ENCODE measurements at places on chromosomes 5 and 9.

- peak; percentile 82 for DNase-seq
Observed at GRCh38 chr9:120916588-120916987, 10.0 kb downstream of the TRAF1 start.

DNA sequence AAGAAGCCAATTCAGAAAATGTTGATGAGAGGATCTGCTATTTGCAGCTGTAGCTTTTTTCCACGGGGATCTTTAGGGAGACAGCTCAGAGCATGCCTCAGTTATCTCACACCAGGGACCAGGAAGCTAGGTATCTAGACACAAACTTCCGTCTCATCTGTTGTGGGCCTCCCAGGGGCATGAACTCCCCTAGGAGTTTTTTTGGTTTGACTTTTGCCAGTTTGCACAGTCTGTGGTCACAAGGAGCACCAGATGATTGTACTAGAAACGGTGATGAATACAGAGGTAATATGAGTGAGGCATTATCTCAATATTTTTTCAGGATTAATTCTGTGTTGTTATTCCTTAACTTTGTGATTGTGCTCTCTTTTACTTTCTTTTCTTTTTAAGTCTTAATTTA is 533.2 kb upstream of the SEMA6A start:
- DNase-seq: no peak

GRCh38 chr9:27384262-27385014 is 87.5 kb upstream of the EQTN start:
- DNase-seq: no peak

GRCh38 chr5:180423133-180423532 is 70.0 kb upstream of the GFPT2 start:
- DNase-seq: no peak

DNA sequence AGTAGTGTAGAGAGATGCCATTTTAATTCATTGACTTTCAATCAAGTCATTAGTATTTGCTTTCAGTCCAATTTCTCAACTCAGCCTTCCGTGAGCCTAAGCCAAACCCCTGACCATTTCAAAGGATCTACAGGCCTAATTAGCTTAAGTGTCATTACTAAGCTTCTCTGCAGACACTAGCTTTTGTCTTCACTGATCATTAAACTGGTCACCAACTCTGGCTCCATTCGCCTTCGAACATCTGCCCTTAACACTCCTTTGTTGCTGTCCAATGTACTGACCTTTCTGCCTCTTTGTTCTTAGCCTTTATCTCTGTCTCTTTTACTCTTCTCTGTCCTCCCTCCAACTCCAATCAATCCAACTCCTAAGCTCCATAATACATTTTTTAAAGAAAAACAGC is 299.3 kb downstream of the DIRAS2 start:
- no peak for DNase-seq

GRCh38 chr5:178392931-178393394 is 160.4 kb upstream of the PHYKPL start:
- DNase-seq: no peak

GRCh38 chr5:111509119-111509518 is 3.2 kb downstream of the STARD4 start:
- DNase-seq: no peak

- peak; percentile 96 for DNase-seq
Observed at GRCh38 chr9:109817846-109818472, 38.0 kb downstream of the PALM2AKAP2 start.

GRCh38 chr9:12753931-12754330 is 20.9 kb upstream of the LURAP1L start:
- DNase-seq: no peak

GRCh38 chr5:169971780-169972179 is 8.5 kb downstream of the INSYN2B start:
- DNase-seq: no peak

DNA sequence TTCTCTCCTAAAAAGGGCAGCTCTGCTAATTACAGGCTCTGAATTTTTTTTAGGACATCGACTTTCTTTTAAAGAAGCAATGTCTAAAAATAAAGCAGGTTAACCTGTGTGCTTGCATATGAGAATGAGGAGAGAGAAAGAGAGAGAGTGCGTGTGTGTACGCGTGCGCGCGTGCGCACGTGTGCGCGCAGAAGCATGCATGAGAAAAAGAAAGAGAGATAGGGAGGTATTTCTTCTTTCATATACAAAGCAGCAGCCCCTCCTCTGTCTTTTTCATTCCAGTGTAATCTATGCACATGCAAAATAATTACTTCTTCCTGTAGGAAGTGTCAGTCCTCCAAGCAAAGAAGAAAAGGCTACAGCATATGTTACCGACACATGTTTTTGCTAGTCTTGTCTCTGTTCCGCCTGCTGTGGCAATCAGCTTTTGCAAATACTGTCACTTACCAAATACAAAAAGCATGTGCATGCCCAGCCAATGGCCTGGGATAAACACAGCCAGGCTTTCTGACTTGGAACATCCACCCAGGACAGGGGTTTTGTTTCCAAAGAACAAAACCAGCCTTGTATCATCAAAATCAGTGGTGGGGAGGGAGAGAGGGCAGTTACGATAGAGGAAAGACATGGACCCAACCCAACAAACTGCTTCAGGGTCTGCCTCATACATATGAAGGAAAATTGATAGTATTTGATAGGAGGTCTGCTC is 252.3 kb upstream of the SLC24A2 start:
- DNase-seq: no peak

- DNase-seq: no peak
Observed at GRCh38 chr9:125915606-125916005, 168.4 kb downstream of the PBX3 start.

- peak; percentile 52 for DNase-seq
Observed at GRCh38 chr5:55324815-55325418, 17.1 kb downstream of the MTREX start.

DNA sequence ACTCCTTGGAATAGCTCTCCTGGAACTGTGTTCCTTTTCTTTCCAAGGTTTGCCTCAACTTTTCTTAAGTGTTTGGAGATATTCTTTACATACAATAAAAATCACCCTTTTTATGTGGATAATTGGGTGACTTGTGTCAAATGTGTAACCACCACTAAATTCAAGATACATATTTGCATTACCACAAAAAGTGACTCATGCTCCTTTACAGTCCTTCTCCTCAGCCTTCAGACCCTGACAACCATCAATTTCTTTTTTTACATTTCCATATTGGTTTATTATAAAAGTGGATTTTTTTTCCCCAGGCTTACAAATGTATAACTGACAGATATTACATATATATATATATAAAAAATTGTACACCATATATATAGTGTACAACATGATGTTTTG is 372.0 kb upstream of the KCNN2 start:
- DNase-seq: no peak

GRCh38 chr5:149017636-149018035 is 45.2 kb downstream of the SH3TC2 start:
- no peak for DNase-seq

GRCh38 chr9:81156381-81156780 is 533.0 kb downstream of the TLE1 start:
- DNase-seq: no peak

DNA sequence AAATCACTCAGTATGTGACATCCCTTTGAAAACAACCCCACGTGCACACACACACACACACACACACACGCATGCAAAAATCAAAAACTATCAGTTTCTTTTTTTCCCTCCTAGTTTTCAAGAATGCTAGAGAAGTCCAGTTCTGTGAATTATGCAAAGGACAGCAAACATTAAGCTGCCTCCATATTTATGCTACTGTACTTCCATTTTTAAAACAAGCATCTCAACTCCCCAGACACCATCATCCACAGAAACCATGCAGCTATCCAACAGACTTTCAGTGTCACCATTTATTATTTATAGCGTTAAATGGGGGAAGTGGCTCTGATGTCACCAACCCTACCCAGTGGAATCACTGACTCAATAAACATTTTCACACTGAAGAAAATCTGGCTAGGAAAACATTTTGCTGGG is 1.6 kb downstream of the FBXW11 start:
- DNase-seq: no peak

DNA sequence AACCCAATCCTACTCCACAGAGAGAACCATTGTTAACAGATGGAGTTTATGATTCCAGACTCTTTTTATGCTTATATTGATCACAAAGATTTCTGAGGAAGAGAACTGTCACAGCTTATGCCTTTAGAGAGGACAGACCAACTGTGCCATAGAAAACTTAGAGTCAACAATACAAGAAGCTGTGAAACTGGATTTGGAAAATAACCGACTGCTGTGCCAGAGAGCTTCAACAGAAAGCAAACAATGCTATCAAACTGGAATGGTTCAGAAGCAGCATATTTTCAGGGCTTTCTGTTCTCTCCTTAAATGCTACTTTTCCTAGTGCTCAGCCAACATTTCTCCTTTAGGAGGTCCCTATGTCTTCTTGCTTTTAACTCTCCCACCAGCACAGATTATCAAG is 5.0 kb downstream of the DCTN4 start:
- DNase-seq: no peak

GRCh38 chr9:135402739-135403695 is 76.6 kb upstream of the PPP1R26 start:
- no peak for DNase-seq

DNA sequence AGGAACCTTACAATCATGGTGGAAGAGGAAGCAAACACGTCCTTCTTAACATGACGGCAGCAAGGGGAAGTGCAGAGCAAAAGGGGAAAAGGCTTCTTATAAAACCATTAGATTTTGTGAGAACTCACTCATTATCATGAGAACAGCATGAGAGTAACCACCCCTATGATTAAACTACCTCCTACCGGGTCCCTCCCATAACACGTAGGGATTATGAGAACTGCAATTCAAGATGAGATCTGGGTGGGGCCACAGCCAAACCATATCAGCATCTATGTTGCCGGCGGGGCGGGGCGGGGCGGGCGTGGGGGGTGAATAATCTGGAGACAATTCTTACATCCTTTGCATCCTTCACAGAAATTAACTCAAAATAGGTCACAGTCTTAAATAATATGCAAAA is 58.8 kb upstream of the GFPT2 start:
- DNase-seq: no peak

DNA sequence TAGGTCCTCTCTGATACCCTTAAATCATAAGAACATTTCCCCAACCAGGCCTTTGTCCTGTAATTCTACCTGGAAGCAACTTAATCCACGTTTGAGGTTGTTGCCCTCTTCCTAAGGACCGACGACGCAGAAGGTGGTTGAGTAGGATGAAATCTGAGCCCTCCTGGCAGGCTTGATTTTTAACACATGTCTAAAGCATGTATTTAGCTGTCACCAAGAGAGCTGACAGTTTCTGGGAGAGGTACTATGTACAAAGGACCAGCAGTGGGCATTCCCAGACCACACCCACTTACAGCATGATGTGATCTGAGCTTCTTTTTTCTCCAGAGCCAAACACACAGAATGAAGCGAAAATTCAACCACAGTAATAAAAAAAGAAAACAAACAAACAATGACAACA is 260.9 kb downstream of the SH3GL2 start:
- no peak for DNase-seq

DNA sequence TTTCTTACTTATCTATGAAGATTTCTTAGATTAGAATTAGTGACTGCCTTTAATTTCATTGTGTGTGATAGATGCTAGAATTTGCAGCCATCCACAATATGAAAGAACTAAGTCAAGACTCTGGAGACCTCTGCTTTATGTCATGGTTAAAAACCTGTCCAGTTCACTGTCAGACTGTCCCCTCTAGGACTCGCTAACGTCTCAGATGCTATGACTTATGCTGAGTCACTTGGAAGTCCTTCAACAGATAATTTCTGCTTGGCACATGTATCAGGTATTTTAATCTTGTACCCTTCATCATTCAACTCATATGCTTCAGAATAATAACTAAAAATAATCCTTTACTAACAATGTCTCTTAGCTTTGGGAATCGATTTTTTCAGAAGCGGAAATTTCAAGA is 230.5 kb upstream of the DMAC1 start:
- DNase-seq: no peak

DNA sequence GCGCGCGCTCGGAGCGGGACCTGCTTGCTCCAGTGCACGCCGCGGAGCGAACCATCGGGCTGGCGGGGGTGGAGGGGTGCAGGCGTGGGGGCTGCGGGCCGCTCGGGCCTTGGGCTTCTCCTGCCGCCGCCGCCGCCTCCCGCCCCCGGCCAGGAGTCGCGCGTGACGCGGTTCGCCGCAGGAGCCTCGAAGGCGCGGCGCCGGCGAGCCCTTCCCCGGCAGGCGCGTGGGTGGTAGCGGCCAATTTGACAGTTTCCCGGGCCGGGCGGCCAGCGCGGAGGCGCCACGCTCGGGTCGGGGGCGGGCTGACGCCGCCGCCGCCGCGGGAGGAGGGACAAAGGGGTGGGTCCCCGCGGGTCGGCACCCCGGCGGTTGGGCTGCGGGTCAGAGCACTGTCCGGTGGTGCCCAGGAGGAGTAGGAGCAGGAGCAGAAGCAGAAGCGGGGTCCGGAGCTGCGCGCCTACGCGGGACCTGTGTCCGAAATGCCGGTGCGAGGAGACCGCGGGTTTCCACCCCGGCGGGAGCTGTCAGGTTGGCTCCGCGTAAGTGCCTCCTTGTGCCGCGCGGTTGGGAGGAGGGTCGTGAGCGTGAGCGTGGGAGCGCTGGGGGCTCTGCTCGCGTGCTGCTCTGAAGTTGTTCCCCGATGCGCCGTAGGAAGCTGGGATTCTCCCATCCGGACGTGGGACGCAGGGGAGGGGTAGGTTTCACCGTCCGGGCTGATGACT is at the start of gene TJP2:
TSS of gene TJP2 (plus strand) at position 387 of the 725 bp plus-strand sequence. CDS start at position 483, 96 bp downstream.
- peak; percentile 76 for DNase-seq

GRCh38 chr5:62465985-62466925 is 53.7 kb downstream of the IPO11 start:
- peak; percentile 14 for DNase-seq

DNA sequence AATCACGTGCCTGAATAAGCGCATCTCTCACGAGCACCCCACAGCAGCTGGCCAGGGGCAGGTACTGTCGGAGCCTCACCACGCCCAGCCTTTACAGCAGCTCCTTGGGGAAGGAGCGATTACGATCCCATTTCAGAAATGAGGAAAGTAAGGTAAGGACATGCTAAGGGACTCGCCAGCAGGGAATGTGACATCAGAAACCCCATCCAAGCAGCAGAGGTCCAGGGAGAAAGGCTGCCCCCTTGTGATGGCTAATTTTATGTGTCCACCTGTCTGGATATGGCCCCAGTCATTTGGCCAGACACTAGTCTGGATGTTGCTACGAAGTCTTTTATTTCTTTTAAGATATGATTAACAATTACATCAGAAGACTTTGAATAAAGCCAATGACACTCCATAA is 77.3 kb downstream of the UBE2QL1 start:
- no peak for DNase-seq

DNA sequence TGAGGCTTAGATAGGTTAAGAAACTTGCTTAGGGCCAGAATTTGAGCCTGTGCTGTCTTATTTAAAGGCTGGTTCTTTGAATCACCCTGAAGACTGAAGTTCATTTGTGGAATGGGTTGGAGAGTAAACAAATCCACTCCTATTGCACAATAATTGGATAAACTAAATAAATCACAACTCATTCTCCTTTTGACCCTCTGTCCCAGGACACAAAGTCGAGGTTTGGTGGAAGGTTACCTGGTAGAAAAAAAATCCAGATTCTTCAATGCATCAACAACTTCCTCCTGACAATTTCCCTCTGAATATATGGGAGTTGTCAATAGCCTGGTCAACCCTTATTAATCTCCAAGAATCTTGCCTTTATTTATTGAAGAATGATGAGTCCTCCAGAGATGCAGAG is 28.9 kb downstream of the TBC1D2 start:
- DNase-seq: peak; percentile 18

GRCh38 chr5:89241186-89241585 is 358.2 kb upstream of the MEF2C start:
- peak; percentile 46 for DNase-seq

- no peak for DNase-seq
Observed at GRCh38 chr5:81147011-81147885, 85.9 kb upstream of the CKMT2 start.
